Umbilical cord (tissue), 2 donors: ENCODE measurements at places on chromosomes 11 and 22. TPM values are rescaled to one million over a fixed set of nuclear protein-coding genes. Genes with fewer than 3 reads are reported as not detected.

NAV2 gene
- 14.7 TPM for total RNA-seq

MMP8 gene
- 1.4 TPM for total RNA-seq

SLC6A5 gene
- total RNA-seq = 2.2 TPM

ALG8 gene
- 32.3 TPM for total RNA-seq

MRGPRE gene
- 0.48 TPM for total RNA-seq

TRIM6 gene
- total RNA-seq = 4.1 TPM

MGAT3 gene
- total RNA-seq = 2.2 TPM

GPHA2 gene
- not detected for total RNA-seq

SERPING1 gene
- 31.8 TPM for total RNA-seq

OAF gene
- total RNA-seq = 20.7 TPM

CASP12 gene
- not detected for total RNA-seq
